Activated CD8-positive, alpha-beta memory T cell treated with anti-CD3 and anti-CD28 coated beads for 4 hours (primary cell): ENCODE measurements at places on chromosomes 16 and 17.

- peak; percentile 87 for DNase-seq
Measured at GRCh38 chr17:78140169-78141051, 5.8 kb upstream of the C17orf99 start.

DNA sequence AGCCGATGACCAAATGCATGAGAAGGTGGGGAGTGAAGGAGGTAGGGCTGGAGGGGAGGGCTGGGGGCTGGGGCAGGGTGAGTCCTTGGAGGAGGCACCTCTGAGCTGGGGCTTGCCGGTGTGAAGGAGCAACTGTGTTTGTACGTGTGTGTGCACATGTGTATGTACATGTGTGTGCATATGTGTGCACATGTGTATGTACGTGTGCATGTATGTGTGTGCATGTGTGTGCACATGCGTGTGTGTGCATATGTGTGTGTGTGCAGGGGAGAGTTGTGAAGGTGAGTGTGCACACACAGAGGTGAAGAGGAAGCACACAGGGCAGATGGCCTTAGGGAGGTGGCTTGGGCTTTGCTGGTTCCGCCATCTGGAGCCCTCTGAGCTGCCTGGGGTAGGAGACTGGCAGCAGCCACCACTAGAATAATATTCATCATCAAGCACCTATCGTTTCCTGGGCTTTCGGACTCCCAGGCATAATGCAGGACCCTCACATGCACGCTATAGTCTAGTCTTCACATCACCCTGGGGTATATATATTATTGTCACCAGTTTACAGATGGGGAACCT, 120.9 kb upstream of the CDC42EP4 start:
- DNase-seq, result no peak

DNA sequence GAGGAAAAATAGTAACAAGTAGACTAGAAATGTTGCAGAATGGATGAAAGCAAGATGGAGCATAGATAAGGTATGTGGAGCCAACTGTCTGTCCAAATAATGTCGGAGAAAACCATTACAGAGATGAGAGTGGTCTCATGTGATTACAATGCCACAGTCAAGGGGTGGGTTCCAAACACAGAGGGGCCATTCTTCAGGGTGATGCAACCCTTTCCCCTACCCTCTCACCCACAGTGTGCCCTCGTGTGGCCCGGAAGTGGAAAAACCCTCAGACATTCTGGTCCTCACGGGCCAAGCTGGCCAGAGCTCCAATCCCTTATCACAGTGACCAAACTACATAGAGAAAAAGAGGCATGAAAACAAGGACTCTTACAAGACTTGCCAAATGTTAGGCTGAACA, 17.7 kb upstream of the HS3ST3A1 start:
- DNase-seq, result no peak

GRCh38 chr16:11108466-11108805, 147.6 kb downstream of the SOCS1 start:
- no peak for DNase-seq

DNA sequence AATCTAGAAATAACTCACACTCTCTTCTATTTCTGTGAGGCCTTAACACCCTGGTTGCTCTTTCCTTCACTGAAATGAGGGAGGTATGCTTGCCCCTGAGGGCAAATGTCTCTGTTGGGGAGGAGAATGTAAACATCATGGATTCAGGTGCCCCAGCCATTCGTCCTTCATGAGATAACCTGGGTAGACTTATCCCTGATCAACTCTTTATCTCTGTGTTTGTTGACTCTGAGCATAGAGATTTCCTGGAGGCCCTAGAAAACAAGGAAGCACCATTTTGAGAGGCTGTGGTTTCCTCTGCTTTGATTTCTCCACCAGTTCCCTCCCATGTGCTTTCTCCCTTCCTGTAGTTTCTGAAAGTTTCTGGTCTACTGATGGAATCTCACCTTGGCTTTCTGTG, 77.3 kb downstream of the PHKB start:
- no peak for DNase-seq

DNA sequence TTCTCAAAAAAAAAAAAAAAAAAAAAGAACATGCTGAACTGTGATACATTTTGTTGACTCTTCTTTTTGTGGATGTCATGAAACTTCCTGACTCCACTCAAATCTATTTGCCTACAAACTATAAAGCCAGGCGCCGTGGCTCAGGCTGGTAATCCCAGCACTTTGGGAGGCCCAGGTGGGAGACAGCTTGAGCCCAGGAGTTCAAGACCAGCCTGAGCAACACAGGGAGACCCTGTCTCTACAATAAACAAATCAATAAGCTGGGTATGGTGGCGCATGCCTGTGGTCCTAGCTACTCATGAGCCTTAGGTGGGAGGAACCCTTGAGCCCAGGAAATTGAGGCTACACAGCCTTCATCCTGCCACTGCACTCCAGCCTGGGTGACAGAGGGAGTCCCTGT, 1.5 kb upstream of the NT5C start:
- no peak for DNase-seq

GRCh38 chr16:76946879-76947278, 244.1 kb upstream of the MON1B start:
- DNase-seq, result no peak

DNA sequence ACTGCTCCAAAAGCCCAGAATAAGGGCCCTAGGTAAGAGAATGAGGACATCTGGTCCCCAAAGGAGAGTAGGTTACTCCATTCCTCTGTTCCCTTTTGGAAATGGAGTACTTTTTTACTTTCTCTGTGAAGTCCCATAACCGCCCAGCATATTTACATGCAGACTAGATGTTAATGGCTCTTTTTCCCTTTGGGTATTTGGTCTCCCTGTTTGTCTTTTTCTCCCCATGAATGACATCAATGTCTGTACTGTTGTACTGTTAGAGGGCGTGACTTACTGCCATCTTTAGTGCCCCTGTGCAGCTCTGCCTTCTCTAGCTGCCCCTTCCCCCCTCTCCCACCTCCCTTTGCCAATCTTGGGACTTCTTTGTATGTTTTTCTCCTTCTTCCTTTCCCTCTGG, 19.0 kb downstream of the GPR179 start:
- DNase-seq, result no peak

- no peak for DNase-seq
Measured at GRCh38 chr17:34842235-34842634, 119.0 kb downstream of the CCT6B start.

DNA sequence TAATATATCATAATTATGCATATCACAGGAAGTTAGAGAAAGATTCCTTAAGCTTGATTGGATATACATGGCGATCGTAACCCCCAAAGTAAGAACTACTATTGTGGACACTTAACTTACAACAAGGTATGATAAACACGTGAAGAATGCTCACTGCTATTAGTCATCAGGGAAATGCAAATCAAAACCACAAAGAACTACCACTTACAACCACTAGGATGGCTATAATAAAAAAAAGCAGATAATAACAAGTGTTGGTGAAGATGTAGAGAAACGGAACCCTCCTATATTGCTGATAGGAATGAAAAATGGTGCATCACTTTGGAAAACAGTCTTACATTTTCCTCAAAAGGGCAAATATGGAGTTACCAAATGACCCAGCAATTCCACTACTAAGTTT, 265.9 kb downstream of the SLC39A11 start:
- no peak for DNase-seq

DNA sequence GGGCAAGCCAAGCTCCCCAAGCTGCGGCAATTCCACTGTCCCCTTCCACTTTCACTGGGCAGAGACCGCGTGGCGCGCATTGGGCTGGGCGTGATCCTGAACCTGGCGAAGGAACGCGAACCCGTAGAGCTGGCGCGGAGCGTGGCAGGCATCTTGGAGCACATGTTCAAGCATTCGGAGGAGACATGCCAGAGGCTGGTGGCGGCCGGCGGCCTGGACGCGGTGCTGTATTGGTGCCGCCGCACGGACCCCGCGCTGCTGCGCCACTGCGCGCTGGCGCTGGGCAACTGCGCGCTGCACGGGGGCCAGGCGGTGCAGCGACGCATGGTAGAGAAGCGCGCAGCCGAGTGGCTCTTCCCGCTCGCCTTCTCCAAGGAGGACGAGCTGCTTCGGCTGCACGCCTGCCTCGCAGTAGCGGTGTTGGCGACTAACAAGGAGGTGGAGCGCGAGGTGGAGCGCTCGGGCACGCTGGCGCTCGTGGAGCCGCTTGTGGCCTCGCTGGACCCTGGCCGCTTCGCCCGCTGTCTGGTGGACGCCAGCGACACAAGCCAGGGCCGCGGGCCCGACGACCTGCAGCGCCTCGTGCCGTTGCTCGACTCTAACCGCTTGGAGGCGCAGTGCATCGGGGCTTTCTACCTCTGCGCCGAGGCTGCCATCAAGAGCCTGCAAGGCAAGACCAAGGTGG, 9.8 kb downstream of the SARM1 start:
- DNase-seq, result no peak
